ENCODE measurements at places on chromosomes 16 and 17.

GRCh38 chr17:613725-614124, 100.9 kb downstream of the VPS53 start:
- DNase-seq = no peak

- no peak for DNase-seq
Measured at GRCh38 chr16:10989559-10989958, 45.2 kb downstream of the CLEC16A start.

- no peak for DNase-seq
Measured at GRCh38 chr16:12411516-12411915, 392.2 kb downstream of the CPPED1 start.

DNA sequence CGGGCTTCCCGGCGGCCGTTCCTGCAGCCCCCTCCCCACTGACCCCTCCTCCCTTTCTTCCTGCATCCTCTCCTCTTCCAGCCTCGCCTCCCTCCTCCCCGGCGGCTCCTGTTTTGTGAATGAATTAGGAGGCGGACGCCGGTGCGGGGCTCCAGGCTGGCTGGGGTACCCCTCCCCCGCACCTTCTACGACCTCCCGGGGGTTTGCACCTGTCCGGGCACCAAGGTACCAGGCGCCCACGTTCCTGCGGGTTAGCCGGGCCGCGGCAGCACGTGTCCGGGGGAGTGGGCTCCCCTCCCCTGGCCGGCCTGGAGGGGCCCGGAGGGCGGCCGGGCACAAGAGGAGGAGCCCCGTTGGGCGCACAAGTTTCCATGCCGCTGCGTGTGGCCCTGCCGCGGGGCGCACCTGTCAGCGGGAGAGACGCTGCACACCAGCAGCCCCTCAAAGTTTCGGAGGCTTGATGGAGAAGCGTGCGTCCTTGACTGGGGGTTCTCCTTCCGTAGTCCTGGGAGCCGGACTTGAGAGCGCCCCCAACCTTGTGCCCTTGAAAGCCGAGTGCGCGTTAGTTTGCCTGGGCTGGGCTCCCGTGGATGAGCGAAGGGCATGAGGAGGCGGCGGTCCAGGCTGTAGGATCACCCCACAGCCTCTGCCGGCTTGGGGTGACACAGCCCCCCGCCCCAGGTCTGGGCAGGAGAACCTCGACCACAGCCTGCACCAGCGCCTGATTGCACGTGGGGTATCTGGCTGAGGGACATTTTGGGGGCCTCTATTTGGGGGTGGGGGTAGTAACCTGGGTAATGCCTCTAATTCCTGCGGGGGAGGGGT, 1.2 kb downstream of the HAS3 start:
- DNase-seq = no peak

DNA sequence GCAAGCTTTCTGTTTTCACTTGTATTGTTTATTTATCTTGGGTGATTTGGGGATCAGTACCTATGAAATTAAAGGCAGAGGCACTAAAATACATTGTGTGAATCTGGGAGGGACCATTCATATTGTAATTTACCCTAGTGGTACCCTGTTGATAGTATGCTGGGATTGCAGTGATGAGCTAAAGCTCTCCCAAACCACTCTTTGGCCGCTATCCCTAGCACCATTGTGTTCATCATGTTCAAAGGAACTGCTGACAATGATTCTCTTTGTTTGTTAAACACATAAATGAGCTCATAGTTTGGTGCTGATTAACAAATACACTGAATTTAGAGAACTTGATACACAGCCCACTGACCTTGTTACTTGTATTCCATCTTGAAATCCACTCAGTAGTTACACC, 1469.8 kb downstream of the CDH11 start:
- no peak for DNase-seq

- DNase-seq = no peak
Measured at GRCh38 chr16:52069866-52070265, 477.1 kb downstream of the TOX3 start.

- peak; percentile 44 for DNase-seq
Measured at GRCh38 chr17:6910987-6911603, 79.6 kb upstream of the TEKT1 start.

DNA sequence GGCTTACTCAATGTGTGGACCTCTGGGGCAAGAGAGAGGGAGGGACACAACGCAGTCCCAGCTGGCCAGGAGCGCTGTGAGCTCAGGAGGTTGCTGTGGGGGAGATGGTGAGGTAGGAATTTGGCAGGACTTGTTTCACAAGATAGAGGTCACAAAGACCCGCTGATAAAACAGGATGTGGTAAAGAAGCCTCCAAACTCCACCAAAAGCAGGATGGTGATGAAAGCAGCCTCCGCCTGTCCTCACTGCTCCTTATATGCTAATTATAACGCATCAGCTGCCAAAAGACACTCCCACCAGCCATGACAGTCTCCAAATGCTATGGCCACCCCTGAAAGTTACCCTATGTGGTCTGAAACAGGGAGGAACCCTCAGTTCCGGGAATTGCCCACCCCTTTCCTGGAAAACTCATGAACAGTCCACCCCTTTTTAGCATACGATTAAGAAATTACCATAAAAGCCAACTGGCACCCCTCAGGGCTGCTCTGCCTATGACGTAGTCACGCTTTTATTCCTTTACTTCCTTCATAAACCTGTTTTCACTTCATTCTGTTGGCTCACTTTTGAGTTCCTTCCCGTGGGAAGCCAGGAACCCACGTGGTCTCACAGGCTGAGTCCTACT, 5.3 kb upstream of the EIF4A3 start:
- DNase-seq = peak; percentile 76

DNA sequence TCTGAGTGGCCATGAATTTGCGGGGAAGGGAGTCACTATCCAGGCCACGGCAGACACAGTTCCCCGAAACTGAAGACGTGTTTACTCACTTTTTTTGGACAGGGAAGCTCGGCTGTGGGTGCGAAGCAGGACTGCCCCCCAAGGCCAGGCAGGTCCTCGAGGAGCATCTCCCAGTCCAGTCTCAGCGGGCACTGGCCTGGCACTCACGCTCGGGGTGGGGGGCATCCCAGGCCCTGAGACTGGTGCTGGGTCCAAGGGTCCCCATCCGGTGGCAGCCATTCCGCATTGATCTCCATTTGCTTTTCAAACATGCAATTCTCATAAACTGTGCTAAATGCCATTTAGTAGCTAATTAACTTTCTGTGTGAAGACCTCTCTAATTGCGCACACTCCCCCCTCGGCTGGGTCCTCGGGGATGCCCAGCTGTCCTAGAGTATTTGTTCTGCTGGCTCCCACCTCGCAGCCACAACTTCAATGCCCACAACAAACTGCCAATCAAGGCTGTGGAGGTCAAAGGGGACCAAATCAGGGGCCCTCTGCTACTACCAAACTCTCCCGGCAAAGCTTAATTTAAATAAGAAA, 50.2 kb downstream of the TBC1D16 start:
- DNase-seq = no peak

DNA sequence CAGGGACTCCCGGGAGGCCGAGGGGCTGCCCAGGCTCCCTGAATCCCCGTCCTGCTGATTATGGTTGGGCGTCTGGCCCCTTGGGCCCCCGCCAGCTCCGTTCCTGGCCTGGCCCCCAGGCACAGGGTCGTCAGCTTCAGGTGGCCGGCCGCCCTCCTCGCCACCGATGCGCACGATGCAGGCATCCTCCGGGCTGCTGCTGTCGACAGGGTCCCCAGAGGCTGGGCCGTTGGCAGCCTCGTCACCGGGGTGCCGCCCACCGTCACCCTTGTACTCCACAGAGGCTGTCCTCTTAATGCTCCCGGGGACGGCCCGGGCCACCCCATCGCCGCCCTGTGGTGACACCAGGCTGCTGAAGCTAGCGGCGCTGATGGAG, 60.4 kb downstream of the PRMT7 start:
- DNase-seq = no peak

- DNase-seq = no peak
Measured at GRCh38 chr16:76579277-76579922, 302.2 kb downstream of the CNTNAP4 start.

DNA sequence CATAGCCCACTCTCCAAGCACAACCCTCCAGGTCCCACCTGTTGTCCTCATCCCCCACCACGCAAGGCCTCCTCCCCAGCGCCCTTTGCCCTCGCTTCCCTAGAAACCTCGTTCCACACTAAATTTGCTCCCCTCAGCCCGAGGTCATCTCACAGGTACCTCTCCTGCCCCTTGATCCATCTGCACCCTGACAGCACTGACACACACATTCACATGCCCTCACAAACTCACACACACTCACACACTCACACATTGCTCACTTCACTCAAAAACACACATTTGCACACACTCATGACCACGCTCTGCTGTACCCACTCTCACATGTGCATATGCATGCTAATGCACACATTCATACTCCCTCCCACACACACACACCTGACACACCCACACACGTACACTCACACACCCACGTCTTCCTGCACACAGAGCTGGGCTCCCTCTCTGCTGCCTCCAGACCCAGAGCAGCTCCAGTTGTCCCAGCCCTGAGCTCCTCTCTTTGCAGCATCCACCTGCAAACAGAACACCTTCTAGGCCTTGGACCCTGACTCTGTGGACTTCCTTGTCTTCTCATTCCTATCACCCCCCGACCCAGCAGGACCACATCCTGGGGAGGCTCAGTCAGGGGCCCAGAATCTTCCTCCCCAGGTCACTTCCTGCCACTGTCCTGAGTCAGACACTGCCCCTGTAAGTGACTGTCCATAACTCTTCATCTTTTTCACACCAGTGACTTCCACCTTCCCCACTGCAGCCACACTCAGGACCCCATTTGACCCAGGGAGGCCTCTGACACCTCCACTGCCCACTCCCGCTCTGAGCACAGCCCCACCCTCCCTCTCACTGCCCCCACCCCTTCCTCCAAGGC, 4.9 kb downstream of the ASGR2 start:
- no peak for DNase-seq

GRCh38 chr17:37700881-37701280, 44.0 kb downstream of the HNF1B start:
- no peak for DNase-seq

DNA sequence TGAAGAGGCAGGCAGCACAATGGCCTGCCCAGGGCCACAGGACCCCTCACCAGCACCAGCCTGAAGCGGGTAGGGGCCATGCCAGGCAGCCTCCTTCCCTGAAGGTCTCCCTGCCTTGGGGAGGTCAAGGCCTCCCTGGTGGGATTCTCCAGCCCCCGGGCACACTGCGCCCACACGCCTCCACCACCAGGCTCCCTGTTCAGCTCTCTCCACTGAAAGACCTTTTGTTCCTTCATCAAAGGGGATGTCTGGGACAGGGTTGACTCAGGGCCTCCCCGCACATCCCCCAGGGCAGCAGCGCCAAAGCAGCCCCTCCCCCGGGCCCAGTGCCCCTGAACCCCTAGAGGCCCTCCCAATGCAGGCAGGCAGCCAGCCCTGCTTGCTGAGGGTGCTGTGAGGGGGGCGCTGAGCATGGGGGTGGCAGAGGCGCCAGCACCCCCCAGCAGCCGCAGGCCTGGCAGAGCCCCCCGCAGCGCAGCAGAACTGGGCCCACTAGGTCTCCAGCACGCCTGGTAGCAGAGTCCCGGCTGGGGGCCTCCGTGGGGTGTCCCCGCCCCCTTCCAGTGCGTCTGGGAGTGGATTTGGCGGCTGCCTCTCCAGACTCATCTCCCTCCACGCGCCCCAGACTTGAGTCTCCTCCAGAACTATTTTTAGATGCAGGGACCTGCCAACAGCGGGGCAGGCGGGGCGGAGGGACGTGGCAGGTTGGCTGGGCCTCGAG, 13.1 kb downstream of the BCAR1 start:
- DNase-seq = peak; percentile 77

DNA sequence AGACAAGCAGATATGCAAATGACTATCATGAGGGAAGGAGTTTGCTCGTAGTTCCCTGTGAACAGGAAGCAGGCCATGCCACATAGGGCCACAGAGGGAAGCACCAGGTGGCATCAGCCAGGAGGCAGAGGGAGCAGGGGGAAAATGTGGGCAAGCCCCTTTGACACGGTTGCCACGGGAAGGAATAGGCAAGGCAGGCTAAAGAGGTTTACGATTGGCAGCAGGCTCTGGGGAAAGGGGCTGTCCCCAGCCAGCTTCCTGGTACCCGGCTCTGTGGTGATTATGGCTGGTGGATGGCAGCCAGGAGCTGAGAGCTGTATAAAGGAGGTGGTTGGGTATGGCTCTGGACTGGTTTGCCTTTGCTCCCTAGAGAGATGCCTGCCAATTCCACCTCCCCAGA, 848 bp downstream of the CES3 start:
- DNase-seq = no peak

GRCh38 chr17:36197387-36197703, 787 bp upstream of the CCL3L1 start:
- DNase-seq = no peak

DNA sequence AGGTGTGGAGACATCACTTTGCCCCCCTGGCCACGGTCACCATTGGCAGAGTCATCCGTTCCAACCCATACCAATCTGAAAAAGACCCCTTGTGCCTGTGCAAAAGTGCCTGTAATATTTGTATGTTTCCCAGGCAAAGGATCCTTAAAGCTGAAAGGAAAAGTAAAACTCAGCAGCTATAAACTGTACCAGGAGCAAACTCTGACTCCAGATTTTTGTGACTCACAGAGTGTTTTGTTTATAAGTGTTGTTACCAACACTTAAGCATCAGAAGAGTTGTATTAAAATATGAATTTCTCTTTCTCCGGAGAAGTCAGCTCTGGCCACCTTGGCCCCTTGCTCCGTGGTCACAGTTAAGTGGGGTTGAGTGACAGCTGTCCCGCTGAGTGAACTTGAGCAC, 75.9 kb downstream of the IRX6 start:
- DNase-seq = no peak

GRCh38 chr17:7618608-7619007, 3.9 kb upstream of the FXR2 start:
- DNase-seq = no peak

GRCh38 chr17:4945176-4945943, 3.0 kb downstream of the PFN1 start:
- peak; percentile 97 for DNase-seq

- DNase-seq = peak; percentile 18
Measured at GRCh38 chr16:77211880-77212740, 12.9 kb downstream of the SYCE1L start.

GRCh38 chr17:41962768-41963434, 3.7 kb upstream of the CNP start:
- peak; percentile 65 for DNase-seq

- DNase-seq = peak; percentile 70
Measured at GRCh38 chr17:17890773-17891759, 54.3 kb upstream of the SREBF1 start.

- no peak for DNase-seq
Measured at GRCh38 chr17:10105513-10106001, 92.8 kb downstream of the GAS7 start.

DNA sequence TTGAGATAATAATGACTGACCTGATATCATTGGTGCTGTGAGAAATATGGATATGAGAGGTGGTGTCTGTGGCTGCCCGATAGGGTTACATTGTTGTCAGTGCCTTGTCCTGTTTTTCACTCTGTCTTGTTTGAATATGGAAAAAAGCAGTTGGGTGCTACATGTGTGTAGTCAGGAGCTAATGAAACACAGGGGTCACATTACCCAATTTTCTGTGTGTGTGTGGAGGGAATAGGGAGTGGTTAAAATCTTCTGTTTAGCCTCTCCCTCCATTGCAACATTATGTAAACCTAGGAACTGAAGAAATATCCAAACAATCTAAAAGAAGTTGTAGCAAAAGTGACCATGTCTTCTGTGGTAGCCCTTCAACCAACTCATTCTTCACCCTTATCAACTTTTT, 527.7 kb upstream of the SOX9 start:
- no peak for DNase-seq
